ENCODE measurements at places on chromosomes 12 and 14.

DNA sequence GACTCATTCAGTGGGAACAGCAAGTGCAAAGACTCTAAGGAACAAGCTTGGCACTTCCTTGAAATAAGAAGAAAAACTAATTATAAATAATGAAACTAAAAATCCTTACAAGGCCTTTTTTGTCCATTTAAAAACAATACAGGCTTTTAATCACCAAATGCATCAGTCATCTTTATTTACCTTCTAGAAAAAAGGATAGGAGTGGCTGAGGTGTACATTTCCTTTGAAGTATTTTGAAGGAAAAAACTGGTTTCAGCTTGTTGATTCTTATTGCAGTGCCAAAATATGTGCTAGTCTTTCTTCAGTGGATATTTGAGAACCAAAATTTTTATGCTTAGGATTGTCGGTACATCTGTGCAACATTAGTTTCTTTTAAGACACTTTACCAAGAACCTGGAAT lies 29.8 kb downstream of the MED21 start:
- no peak for DNase-seq

GRCh38 chr12:34591966-34592365 lies 569.7 kb downstream of the ALG10 start:
- no peak for DNase-seq

- no peak for DNase-seq
Measured at GRCh38 chr14:104421401-104421821, 158.2 kb upstream of the C14orf180 start.

GRCh38 chr12:116146386-116146785 lies 131.1 kb downstream of the MED13L start:
- DNase-seq: no peak
